Activated CD8-positive, alpha-beta memory T cell treated with anti-CD3 and anti-CD28 coated beads, Interleukin-2, amount 50 U/mL, for 48 hours (primary cell): ENCODE measurements at places on chromosomes 4 and X.
A peak's percentile ranks its signal among the peaks of the same experiment; 100 is the strongest.

DNA sequence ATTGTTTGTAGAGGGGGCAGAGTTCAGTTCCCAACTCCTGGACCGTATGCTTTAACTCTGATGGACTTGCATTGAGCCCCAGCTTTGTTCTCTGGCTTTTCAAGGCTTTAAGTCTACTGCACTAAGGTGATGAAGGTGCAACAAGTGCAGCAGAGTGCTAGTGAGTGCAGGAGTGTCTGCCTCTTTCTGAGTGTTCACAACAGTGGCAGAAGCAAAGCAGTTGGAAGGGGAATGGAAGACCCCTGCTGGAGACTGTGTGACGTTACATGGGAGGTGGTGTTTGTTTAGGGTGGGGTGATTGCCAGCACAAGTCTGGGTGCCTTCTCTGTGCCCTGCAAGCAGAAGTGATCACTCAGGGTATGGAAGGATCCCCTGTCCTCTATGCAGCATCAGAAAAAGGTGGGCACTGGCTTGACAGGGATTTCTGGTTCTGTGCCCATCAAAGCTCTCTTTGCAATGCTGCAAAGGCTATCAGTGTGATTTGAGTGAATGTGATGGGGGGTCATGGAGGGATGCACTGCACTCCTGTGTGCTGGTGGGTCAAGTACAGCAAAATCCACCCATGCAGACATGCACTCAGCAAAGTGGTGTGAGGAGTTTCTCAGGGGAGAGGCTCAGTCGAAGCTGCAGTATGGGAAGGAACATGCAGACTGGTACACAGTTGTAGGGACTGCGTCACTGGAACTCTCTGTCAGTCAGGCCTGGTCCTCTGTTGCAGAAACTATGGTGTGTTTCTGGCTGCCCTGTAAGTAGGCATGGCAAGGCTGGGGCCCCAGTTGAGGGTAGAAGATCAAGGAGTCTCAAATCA lies 70.9 kb upstream of the UGT2B7 start:
- DNase-seq = no peak

DNA sequence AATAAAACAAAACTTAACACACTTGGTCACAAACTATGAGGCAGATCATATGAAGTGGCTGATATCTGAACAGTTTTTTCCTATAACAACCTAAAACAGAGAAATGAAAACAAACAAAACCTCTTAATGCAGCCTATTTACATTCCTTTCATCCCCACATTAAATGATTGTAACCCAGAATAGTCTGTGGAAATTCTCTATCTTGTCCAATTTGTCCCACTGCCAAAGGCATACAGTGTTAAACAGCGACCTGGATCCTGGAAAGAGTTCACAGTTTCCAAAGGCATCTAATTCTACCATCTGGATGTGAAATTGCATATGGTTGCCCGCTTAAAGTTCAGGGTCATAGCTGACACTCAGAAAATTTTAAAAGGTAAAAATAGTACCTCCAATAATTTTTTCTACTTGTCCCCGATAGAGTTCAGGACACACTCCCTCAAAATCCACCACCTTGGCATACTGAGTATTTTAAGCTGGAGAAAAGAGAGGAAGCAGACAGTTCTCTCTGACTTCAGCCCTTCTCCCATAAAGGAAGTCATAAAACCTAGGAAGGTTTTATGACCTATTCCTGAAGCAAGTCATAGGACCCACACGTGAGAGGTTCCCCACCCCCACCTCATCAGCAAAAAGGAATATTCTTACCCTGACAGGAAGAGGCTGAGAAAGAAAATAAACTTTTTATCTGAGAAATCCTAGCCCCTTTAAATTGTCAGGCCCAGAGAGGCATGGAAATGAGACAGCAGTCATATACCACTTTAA lies 270.2 kb downstream of the PAPSS1 start:
- no peak for DNase-seq

DNA sequence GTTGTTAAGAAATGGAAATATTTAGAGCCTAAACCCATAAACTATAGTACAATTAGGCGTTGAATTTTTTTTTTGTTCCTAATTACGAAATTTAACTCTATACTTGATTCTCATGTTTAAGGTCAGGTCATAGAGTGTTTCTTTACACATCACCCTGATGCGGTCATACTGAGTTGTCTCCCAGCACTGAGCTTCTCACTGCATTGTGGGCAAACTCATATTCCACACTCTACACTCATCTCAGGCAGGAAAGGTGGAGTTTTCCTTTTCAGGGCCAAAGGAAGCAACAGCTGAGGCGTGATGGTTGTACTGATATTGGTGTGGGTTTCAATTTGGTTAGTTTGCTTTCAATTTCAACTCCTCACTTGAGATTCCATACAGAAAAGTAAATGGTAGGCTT lies 75.4 kb downstream of the FAT4 start:
- no peak for DNase-seq

DNA sequence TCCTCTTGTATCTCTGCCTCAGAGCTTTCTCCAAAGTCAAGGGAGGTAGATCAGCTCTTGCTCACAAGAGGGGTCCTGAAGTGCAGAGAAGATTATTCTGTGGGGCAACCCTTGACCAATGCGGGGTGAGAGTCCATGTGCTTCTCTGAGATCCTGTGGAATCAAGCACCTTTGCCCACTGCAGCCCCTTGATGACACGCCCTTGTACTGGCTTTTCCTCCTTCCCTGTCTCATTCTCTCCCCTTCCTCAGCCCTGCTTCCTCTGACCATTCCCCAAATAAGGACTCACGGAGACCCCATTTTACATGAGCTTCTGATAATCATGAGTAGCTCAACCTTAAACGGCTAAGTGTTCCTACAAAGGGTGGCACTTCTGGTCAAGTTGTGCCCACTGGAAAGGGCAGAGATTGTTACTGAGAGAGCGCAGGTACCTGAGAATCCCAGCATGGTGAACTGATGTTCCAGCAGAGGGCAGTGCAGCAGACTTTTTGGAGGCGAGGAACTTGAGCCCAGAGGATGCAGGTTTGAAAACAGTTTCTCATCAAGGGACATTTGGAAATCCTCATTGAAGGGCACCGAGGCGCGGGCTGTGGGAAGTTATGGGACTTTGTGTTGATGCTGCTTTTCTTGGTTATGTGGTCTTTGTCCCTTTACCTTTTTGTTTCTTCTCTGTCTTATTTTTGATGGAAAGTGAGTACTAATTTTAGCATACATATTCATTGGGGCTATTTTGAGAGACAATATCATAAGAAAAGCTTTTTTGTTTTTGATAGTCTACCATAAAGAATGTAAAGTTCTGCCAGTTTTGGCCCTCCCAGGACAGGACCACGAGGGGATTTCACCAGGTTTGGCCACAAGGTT lies 201.3 kb downstream of the RBM46 start:
- DNase-seq = peak; percentile 54

GRCh38 chr4:88609387-88609786 lies 17.1 kb downstream of the HERC3 start:
- no peak for DNase-seq

DNA sequence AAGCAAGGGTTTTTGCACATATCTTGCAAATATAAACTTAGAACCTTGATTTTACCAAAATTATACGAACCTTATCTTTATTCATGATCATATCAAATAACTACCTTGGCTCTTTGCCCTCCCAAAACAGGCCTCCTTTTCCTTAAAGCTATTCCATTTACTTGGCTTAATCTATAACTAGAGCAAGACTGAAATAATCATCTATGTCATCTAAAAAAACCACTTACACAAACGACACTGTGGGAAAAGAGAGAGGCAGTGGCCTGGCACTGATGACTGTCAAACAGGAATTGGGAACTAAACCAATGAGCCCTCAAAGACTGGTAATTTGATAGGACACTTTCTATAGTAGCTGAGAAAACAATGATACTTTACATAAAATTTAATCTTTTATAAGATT lies 11.7 kb upstream of the PTPN13 start:
- DNase-seq = no peak

- no peak for DNase-seq
Measured at GRCh38 chr4:48169636-48170035, 35.6 kb upstream of the TXK start.

DNA sequence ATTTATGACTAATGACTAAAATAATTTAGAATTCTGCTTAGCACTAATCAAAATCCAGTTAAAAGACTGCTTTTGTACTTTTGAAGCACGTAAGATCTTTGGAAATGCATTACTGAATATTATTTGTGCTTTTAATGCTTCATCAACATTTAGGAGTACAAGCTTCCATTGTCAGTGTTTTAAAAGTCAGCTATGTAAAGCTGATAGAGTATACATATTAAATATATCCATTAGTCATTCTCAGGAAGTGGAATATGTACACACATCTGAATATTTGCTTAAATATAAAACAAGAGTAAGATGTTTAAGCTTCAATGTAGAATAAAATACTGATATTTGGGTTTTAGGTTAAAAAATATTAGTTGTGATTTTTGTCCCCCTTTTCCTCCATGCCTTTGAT lies 54.1 kb downstream of the ANK2 start:
- DNase-seq = no peak

DNA sequence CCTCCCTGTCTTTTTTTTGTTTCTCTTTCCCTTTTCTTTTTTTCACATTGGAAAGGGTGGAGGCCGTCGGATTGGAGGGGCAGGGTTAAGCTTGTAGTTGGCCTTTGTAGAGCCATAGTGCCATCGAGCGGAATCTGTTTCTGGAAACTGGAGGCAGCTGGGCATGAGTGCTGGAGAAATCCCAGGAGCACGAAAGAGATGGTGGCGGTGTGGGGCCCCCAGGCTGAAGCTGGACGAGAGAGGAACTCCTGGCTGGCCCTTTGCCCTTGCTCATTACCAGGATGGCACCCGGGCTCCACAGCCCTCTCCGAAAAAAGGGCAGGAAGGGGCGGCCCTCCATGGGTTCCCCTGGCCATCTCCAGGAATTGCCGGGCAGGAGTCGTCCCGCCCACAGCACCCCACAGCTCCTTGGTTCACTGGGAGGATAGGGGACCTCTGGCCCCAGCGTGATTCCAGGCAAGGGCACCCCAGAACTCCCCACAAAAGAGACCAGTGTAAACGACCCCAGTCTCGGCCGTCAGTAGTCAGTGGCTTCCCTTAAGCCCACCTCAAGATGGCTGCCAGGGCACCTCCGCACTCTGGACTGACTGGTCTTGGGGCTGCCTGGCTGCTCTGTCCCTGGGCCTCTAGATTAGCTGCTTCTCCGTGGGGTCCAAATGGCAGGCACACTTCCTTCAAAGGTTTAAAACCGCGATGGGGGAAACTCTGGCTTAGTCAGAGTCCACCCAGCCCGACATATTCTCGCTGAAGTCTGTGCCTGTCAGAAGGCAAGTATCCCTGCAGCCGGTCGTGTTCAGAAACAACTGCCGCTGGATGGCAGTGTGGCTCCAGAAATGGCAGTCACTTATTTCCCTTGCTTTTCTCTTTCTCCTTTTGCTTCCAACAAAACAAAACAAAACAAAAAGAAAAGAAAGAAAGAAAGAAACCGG lies 74.1 kb downstream of the NBDY start:
- DNase-seq = no peak

DNA sequence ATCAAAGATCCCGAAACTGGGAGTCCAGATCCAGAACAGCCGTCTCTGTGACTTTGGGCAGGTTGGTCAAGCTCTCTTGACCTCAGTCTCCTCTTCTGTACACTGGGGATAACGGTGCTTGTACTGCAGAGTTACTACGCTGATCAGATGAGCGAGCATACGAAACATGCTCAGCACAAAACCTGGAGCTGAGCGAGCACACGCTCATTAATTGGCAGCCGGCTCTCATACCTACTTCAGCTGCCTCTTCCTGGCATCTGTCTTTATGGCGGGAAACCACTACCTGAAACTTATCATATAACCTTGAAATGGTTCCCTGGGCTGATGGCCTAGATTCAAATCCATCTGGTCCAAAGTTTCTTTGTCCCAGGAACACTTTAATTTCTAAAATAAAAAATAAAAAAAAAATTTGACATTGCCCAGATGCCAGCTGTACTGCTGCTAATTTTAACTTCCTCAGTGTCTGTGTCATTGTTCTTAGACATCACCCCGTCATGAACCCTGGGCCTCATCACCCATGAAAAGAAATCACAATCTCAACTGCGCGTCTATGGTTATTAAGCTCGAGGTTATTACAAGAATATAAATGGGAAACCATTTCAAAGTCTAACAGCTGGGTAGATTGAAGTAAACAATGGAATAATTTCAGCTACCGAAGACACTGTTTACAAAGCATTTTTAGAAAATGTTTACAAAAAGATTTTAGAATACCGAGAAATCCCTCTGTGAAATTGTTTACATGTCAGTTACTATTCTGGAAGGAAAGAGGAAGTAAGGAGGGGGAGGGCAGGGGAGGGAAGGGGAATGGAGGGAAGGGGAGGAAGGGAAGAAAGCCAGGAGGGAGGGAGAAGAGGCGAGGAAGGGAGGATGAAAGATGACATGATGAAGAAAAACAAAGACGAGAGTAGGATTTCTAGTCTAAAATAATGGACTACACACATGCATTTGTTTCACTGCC lies 49.0 kb downstream of the CRMP1 start:
- no peak for DNase-seq

DNA sequence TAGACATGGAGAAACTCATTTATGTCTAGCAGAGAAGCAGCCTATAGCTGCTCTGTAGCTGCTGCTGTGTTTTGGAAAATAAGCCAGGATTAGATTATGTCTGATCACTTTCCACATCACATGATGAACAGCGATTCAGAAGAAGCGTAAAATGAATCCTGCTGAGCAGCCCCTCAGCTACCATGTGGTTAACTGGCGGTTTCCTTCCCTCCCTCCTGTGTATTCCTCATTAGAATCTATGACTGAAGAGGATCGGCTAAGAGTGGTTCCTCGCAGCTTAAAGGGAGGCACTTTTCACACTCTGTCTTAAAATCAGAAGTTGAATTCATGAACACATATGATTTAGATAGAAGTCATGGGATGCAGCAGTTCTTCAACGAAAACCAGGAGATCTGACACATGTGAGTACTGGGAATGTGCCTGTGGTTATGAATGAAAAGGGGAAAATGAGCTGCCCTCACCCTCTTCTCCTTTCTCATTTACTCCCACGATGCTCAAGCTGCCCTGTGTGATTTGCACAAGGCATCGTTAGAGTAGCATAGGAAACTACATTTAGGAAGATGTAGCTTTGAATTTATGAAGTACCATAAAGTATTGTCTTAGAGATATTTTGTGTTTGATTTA lies at the start of gene PPEF1:
Gene PPEF1, plus strand, starts transcription at position 220 of the 624 bp plus-strand sequence. Its CDS starts 136 bp downstream, at position 356.
- DNase-seq = no peak

DNA sequence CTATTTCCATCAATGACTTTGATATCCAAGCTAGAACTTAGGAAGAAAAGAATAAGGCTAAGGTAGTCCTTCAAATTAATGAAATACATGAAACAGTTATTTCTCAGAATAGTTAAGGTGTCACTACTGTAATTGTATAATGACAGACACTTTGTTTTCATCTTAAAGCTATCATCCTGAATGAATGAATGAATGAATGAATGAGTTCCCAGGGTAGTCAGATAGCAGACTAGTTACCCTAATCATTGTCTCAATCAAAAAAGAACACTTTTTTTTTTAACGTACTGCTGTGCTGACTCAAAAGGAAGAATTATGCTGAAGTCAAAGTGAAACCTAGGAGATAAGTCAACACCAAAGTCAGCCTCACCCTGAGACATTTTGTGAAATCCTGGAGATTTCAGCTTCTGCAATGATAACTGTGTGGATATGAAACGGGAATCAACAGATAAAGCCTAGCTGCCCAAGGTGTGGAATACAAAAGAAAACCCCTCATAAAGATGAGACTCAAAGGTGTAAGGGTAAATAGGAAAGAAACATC lies 68.3 kb upstream of the CNKSR2 start:
- DNase-seq = no peak
